Stimulated activated CD8-positive, alpha-beta memory T cell treated with anti-CD3 and anti-CD28 coated beads, Interleukin-15, amount 100 ng/mL, for 4 hours (primary cell): ENCODE measurements at places on chromosomes 1 and 21.

- no peak for DNase-seq
Measured at GRCh38 chr1:154398141-154398540, 7.0 kb upstream of the IL6R start.

DNA sequence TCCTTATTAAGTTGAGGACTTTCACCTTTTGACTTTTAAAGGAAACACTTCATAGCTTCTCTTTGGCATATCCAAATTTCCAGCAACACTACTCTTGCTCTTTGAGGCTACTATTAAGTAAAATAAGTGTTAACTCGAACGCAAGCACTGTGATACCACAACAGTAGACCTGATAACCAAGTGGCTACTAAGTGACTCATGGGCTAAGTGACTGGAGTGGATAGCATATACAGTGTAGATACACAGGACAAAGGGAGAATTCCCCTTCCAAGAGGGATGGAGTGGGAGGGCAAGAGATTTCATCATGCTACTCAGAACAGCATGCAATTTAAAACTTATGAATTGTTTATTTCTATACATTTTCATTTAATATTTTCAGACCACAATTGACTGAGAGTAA is 9.8 kb upstream of the KCNA3 start:
- DNase-seq: no peak

- DNase-seq: no peak
Measured at GRCh38 chr1:202585590-202585933, 124.7 kb downstream of the SYT2 start.

GRCh38 chr1:224539971-224540370 is 76.1 kb upstream of the CNIH3 start:
- no peak for DNase-seq

GRCh38 chr1:50644447-50645105 is 221.3 kb upstream of the DMRTA2 start:
- no peak for DNase-seq

- DNase-seq: no peak
Measured at GRCh38 chr1:175385316-175385715, 192.7 kb upstream of the KIAA0040 start.

GRCh38 chr1:169110236-169110635 is 3.7 kb downstream of the ATP1B1 start:
- DNase-seq: no peak

GRCh38 chr21:27804515-27804914 is 837.6 kb upstream of the ADAMTS5 start:
- no peak for DNase-seq

GRCh38 chr1:30752651-30752908 is 5.0 kb downstream of the LAPTM5 start:
- no peak for DNase-seq
